CD4-positive, alpha-beta T cell treated with Interleukin-6 at 100 ng/mL for 8 hours (primary cell): ENCODE measurements at places on chromosomes 4 and X.

- no peak for DNase-seq
Measured at GRCh38 chr4:10622728-10623127, 61.8 kb downstream of the CLNK start.

DNA sequence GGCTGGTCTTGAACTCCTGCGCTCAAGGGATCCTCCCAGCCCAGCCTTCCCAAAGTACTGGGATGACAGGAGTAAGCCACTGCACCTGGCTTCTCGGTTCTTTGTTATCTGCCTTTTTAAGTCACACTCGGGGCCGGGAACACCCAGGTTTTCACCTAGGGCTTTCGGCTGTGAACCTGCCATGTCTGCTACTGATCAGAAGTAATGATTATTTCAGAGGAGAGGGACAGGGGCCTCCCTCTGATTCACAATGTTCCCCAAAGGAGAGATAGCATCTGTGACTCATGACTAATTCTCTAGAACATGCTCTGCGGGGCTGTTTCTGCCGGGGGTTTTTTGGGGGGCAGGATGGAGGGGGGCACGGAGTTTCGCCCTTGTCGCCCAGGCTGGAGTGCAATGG, 26.9 kb downstream of the CRLF2 start:
- no peak for DNase-seq

DNA sequence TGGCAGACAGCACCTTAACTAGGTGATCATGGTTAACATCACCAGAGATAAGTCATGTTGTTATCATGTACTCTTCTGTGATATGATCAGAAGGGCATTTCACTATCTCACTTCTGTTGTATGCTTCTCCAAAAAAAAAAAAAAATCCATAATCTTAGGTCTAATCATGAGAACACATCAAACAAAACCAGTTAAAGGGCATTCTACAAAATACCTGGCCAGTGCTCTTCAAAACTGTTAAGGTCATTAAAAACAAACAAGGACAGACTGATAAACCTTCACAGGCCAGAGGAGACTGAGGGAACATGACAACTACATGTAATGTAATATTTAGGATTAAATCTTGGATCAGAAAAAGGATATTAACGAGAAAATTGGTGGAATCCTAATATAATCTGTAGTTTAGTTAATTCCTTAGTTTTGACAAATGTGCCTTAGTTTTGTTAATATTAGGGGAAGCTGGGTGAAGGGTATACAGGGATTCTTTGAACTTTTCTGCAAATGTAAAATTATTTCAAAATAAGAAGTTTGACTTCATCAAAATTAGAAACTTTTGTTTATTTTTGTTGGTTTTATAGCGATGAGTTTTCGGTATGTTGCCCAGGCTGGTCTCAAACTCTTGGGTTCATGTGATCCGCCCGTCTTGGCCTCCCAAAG, 18.0 kb downstream of the RBM10 start:
- no peak for DNase-seq

- DNase-seq, result no peak
Measured at GRCh38 chrX:112270991-112271390, 188.4 kb upstream of the TRPC5 start.

DNA sequence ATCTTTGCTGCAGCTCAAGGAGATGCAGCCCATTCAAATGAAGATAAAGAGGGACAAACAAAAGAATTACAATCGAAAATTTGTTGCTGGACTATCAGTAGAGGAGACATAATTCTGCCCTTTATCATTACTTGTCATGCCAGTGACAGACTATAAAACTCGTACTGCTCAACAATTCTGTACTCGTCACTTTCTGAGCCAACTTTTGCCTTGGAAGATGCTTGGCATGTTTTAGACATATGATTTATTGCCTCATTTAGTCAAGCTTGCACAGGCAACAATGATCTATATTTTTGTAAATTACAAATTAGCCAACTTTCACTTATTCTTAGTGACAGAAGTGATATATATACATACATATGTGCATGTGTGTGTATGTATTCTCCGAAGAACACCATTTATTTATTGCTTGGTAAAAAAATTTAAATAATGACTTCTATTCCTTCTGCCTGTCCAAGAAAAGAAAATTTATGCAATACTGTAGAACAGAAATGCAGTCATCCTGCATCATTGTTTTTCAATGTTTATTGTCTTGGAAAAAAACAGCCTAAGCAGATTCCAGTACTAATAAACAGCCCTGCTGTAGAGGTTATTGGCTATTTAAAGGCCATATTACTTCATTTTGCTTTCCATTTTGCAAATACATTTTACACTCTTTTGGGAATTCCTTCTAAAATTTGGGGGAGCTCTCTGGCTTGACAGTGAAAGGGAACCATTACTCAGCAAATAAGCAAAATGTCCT, 374.9 kb upstream of the GALNT7 start:
- no peak for DNase-seq

GRCh38 chr4:62881901-62882300, 1527.3 kb downstream of the TECRL start:
- no peak for DNase-seq

- DNase-seq, result no peak
Measured at GRCh38 chr4:37653601-37654000, 32.6 kb downstream of the RELL1 start.

GRCh38 chr4:138512756-138513155, 270.6 kb upstream of the SLC7A11 start:
- DNase-seq, result no peak

DNA sequence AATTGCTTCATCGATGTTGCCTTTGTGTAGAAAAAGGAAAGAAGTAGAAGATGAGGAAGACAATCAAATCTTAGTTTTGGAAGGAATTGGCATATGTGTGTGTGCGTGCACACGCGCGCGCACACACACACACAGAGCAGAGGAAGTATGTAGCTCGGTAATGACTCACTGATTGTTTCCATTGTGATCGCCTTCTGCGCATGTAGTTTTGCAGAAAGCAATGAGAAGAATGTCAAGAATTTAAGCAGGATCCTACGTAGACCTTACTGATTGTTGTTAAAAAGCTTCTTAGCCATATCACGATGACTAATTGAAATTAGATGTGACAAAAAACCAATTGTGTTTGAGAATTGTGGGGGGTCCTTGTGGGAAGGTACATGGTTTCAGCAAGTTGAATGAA, 12.8 kb upstream of the LIMCH1 start:
- DNase-seq, result no peak

DNA sequence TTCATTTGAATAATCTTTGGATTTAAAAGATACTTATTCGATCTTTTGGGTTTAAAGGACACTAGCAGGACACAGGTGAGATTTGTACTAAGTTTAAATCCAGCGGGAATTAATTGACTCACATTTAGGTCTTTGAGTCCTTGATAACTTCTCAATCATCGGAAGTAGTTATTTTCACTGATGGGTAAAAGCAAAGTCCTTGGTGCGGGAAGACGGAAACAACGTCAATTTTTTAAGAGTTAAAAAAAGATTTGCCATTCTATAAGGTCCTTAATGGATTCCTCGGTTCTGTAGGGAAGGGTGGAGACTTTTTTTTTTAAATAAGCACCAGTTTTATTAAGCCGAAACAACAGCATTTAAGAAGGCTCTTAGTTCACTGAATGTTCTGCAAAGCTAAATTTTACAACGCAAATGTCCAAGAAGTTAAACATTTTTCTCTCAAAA, 2.9 kb downstream of the TMSB4X start:
- no peak for DNase-seq

DNA sequence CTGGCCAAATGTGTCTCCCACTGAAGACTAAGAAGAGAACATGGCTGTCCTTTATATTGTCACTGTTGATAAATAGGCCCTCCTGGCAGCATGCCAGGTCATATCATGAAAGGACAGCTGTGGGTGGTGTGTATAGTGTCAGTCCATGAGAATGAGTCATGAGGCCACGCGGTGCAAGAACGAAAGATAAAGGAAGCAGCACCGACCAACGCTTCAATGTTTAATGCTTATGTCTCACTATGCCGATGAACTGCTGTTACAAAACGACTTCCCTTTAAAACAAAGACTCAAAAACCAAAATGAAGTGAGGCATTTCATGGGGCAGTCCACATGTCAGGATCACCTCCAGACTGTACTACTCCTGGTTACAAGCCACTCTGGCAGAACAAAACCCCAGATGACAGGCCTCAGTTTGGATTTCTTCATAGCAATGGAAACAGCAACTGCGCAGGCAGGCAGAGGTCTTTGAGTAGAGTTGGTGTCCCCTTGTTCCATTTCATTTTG, 5.2 kb upstream of the TCEANC start:
- peak; percentile 53 for DNase-seq

DNA sequence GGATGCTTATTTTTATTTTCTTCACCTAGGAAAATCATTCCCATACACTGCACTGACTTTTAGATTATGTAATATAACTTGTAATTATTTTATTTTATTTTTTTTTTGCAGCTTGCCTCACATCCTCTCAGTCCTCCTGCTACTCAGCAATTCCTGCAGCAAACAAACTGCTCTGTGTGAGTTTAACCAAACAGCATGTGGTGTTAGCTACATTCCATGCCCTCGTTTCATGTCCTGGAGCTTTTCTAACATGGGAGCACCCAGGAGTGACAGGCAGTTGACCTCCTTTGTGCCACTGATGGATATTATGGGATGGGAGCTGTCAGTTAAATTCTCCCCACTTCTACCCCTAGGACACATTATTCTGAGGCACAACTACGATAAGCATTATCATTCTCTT, 24.8 kb downstream of the CXCL1 start:
- no peak for DNase-seq

DNA sequence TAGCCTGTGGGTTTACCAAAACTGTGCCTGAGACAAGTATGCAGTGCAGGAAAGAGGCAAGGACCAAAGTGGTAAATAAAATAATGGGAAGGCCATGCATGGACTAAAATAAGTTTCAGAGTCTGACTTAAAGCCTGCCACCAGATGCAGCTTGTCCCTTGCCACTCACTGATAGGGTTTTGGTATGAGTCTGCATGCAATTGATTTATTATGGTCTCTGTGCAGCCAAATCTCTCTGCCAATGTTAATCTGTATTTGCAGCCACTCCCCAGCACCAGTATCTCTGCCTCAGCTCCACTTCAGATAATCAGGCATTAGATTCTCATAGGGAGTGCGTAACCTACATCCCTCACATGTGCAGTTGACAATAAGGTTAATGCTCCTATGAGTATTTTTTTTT, 5.5 kb upstream of the FGF2 start:
- DNase-seq, result no peak

DNA sequence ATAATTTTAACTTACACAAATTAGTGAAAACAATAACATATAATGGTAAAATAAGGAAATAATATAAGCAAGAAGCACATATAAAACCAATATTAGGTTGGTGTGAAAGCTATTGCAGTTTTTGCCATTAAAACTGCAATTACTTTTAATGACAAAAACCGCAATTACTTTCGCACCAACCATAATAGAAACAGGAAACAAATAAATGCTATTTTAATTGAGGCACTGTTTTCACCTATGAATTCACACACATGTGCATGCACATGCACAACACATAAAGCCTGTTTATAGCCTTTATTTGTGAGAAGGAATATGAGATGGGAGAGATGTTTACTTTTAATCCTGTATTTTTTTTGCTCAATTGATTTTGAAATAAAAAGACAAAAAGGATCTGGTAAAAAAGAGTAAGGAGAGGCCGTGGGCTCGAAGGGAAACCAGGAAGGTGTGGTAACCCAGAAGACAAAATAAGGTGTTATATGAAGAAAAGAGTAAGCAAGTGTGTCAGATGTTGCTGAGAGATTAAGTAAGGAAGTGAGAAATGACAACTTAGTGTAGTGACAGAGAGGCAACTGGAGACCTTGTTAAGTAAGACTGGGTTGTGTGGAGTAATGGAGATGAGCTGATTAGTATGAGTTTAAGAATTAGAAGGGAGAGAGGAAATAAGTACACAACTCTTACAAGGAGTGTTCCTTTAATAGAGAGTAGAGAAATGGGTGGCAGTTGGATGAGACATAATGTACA, 69.0 kb downstream of the KLHL13 start:
- no peak for DNase-seq

GRCh38 chrX:9614016-9614415, 149.2 kb downstream of the TBL1X start:
- DNase-seq, result no peak

- DNase-seq, result no peak
Measured at GRCh38 chrX:54430519-54430918, 9.7 kb upstream of the TSR2 start.

- no peak for DNase-seq
Measured at GRCh38 chr4:120266602-120267001, 200.0 kb upstream of the MAD2L1 start.

DNA sequence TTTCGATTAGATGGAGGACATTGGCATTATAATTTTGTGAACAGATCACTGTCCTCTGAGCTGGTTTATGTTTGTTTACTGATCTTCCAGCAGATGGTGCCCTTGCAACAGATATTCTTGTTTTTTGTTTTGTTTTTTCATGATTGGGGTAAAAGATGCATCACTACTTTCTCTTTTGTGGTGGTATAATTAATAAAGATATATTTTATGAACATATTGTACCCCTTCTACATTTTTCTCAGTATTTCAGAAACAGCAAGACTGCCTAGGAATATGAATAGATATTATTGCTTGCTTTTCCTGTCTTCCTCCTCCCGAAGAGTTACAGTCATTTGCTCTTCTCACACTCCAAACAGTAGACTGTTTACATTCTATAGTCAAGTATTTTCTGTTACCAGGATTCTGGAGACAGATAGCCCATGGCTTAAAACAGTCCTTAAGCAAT, 905.2 kb downstream of the TRAM1L1 start:
- DNase-seq, result no peak

- DNase-seq, result no peak
Measured at GRCh38 chr4:7900334-7900909, 39.2 kb downstream of the AFAP1 start.

GRCh38 chr4:79574741-79575451, 166.9 kb upstream of the GK2 start:
- no peak for DNase-seq

GRCh38 chr4:160141206-160141605, 1038.3 kb downstream of the RAPGEF2 start:
- no peak for DNase-seq

- DNase-seq, result no peak
Measured at GRCh38 chr4:17786567-17786966, 5.1 kb upstream of the FAM184B start.

- no peak for DNase-seq
Measured at GRCh38 chr4:173420324-173420752, 21.4 kb upstream of the SCRG1 start.

GRCh38 chrX:120840827-120841226, 34.8 kb downstream of the CT47B1 start:
- no peak for DNase-seq

DNA sequence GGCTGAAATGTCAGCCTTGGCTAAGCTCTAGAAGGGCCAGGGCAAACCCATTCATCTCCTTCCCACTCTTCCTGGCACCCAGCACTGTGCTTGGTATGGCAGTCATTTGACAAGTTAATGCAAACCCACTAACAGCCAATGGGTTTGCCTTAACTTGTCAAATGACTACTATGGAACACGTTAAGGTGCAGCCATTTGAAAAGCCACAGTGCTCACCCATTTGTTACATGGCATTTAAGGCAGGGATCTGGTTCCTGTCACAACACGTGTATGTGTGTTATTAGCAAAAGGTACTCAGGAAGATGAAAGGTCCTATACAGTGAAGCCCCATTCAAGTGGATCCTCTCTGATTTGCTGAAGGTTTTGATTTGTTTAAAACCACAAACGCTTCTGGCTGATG, 7.2 kb downstream of the CRMP1 start:
- no peak for DNase-seq

GRCh38 chr4:8260656-8261111, 8.9 kb upstream of the HTRA3 start:
- no peak for DNase-seq
